ENCODE measurements at places on chromosomes 13 and 19.

- no peak for DNase-seq
These were observed 2.7 kb upstream of the TEX29 start for GRCh38 chr13:111317571-111318345.

DNA sequence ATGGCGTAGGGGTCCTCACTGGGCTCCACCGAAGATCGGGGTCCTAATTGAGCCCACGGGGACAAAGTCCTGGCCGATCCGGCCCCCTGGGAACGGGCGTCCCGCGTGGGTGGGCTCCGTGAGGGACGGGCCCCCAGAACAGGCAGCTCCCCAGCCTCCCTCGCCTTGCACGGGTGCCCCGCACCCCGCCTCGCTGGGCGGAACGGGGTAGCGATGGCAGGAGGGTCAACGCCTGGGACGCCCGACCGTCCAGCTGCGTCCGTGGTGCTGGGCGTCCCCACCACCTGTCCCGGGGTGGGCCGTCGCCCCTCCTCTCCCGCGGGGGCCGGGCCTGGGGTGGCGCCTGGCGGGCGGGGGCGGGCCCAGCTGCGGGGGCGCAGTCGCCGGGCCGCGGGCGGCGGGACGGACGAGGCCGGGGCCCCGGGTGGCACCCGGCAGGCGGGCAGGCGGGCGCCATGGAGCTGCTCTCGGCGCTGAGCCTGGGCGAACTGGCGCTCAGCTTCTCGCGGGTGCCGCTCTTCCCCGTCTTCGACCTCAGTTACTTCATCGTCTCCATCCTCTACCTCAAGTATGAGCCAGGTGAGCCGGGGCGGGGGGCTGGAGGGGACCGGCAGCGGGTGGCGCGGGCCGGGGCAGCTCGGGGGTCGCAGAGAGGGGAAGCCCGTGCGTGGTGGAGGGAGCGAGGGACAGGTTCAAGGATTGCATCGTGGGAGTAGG, at the start of gene TMEM38A:
TMEM38A (plus strand) TSS at position 377 of the 717 bp plus-strand sequence; CDS start at position 456, 79 bp downstream.
- peak; percentile 49 for DNase-seq

- DNase-seq = no peak
These were observed 75.3 kb downstream of the RAB20 start for GRCh38 chr13:110486061-110486715.

DNA sequence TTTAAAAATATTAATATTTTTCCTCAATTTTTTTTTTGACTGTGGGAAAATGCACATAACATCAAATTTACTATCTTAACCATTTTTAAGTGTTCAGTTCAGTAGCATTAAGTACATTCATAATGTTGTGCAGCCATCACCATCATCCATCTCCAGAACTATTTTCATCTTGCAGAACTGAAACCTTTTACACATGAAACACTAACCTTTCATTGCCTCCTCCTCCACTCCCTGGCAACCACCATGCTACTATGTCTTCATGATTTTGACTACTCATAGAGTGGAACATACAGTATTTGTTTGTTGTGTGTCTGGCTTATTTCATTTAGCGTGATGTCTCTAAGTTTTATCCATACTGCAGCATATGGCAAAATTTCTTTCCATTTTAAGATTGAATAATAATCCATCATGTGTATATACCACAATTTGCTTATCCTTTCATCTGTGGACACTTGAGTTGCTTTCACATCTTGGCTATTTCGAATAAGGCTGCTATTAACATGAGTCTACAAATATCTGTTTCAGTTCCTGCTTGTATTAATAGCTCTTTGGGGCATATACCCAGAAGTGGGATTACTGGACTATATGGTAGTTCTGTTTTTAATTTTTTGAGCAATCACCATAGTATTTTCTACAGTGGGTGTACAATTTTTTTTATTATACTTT, 376.4 kb downstream of the MTUS2 start:
- no peak for DNase-seq

- no peak for DNase-seq
These were observed 56.1 kb downstream of the CDK8 start for GRCh38 chr13:26310003-26310402.

DNA sequence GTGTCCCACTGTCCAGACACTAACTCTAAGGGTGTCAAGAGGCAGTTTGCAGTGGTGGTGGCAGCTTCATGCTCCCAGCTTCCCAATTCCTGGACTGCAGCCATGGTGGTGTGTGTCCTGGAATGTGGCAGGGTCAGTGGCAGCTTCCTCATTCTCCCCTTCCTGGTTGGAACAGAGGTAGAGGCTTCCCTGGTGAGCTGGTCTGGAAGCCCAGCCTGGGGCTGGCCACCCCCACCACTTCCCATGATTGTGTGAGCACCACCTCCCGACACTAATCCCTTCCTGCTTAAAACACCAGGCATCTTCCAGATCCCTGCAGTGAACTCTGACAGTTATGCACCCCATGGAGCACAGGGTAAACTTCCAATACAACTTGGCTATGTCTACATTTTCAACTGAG, 134.9 kb downstream of the RAP2A start:
- no peak for DNase-seq

- no peak for DNase-seq
These were observed 253.7 kb downstream of the KCTD12 start for GRCh38 chr13:76632401-76633044.

- no peak for DNase-seq
These were observed 403 bp upstream of the ADAMTS10 start for GRCh38 chr19:8610936-8611300.

- no peak for DNase-seq
These were observed 7.0 kb downstream of the CUL4A start for GRCh38 chr13:113216254-113217048.

DNA sequence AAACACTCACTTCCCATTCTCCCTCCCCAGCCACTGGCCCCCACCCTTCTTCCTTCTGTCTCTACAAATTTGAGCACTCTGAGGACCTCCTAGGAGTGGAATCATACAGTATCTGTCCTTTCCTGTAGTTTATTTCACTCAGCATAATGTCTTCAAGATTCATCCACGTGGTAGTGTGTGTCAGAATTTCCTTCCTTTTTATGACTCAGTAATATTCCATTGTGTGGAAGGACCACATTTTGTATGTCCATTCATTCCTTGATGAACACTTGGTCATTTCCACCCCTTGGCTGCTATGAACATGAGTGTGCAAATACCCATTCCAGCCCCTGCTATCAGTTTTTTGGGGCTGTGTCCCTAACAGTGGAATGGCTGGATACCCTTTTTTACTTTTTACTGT, 9.8 kb downstream of the KLF2 start:
- DNase-seq = no peak

DNA sequence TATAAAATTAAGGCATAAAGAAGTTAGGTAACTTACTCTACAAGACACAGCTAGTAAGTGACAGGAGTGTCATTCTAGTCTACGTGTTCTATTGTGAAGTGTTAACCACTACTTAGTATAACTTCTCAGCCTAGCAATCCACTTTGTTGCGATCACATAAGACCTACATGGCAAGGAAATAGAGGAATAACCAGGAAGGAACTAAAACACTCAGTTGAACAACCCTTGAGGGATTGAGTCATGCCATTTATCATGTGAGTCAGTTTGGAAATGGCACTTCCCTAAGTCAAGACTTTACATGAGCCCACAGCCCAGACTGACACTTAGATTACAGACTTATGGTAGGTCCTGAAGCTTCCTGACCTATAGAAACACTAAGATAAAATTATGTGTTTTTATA, 279.5 kb upstream of the PCDH20 start:
- DNase-seq = no peak

DNA sequence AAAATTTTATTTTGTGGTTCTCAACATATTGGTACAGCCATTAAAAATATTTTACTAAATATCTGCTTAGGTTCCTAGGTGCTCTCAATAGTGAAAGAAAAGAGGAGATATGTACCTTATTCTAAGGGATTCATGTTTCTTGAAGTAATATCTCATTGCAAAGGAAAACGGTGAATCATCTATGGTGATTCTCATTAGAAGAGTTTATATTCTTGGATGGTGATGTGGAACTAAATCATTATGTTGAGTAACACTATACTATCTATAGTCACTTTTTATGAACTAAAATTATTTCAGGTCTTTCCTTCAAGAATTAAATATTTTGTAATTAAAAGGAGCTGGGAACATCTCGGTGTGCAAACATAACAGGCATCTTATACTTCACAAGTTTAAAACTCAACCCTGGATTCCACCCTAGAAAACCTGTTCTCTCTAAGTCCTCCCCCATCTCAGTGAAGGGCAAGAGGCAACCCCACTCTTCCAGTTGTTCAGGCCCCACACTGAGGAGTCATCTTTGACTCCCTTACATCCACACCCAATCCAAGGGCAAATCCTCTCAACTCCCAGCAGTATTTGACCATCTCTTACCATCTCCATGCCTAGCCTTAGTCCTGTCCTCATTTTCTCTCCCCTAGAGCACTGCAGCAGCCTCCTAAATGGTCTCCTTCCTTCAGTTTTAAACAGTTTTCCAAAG, 140.1 kb downstream of the RGCC start:
- no peak for DNase-seq

- no peak for DNase-seq
These were observed 103.9 kb downstream of the GADD45B start for GRCh38 chr19:2579678-2580280.

- no peak for DNase-seq
These were observed 320.1 kb downstream of the ZNF536 start for GRCh38 chr19:30692181-30692811.

- DNase-seq = no peak
These were observed 1793.8 kb upstream of the PCDH20 start for GRCh38 chr13:63209330-63210017.

DNA sequence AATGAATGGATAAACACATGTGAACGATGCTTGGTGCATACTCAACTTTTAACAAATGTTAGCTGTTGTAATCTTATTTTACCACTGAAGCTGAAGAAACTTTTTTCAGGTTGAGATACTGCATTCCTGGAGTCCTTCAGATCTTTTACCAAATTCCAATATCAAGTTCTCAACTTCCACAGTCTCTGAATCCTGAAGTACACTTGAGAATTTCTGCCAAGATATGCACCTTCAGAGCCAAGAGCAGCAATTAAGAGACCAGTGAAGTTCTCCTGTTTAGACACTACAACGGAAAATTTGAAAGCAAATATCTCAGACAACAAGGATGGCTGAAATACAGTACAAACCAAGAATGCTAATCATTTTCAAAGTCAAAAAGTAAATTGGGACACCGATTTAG, 84.6 kb upstream of the MTIF3 start:
- DNase-seq = no peak

GRCh38 chr19:13611596-13611995, 105.3 kb upstream of the CACNA1A start:
- no peak for DNase-seq

GRCh38 chr13:103759361-103759760, 693.1 kb upstream of the SLC10A2 start:
- no peak for DNase-seq

GRCh38 chr13:48488995-48489394, 43.9 kb downstream of the RCBTB2 start:
- no peak for DNase-seq

GRCh38 chr19:15426485-15427349, 7.9 kb upstream of the AKAP8L start:
- no peak for DNase-seq

- no peak for DNase-seq
These were observed 474.7 kb downstream of the DIAPH3 start for GRCh38 chr13:59689057-59689456.

DNA sequence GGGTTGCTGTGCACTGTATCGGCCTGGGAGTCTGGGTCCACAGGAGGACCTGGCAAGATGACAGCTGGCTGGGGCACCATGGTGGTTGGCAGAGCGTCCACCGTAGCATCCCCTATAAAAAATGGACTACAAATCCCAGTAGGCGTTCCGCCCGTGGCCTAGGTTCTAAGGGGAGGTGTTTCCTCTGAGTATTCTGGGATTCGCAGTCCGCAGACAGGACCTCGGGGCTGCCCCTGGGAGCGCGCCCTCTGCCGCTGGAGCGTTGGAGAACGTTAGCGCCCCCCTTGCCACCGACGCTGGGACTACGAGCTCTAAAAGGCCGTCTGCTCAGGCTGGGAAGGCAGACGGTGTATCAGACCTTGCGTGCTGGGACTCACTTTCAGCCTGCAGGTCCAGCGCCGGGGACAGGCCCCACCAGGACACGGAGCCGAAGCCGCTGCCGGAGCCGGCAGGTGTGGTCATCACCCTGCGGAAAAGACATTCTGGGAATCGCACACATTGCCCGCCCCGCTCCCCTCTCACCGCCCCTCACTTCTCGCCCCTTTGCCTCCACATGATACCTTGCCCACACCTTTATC, 372 bp downstream of the DNAAF3 start:
- DNase-seq = peak; percentile 72

- no peak for DNase-seq
These were observed 505.7 kb downstream of the EFNB2 start for GRCh38 chr13:106029676-106030290.

GRCh38 chr13:99617474-99618255, 116.4 kb downstream of the TM9SF2 start:
- DNase-seq = peak; percentile 53

- DNase-seq = no peak
These were observed 173.4 kb upstream of the SGCG start for GRCh38 chr13:23007426-23007825.

All from stimulated activated CD8-positive, alpha-beta memory T cell treated with anti-CD3 and anti-CD28 coated beads, Interleukin-4, amount 100 ng/mL, for 48 hours (primary cell).